ENCODE measurements at places on chromosomes 11 and 22.

- no peak for ATAC-seq
Observed at GRCh38 chr11:1306186-1307162, 3.0 kb downstream of the TOLLIP start.

DNA sequence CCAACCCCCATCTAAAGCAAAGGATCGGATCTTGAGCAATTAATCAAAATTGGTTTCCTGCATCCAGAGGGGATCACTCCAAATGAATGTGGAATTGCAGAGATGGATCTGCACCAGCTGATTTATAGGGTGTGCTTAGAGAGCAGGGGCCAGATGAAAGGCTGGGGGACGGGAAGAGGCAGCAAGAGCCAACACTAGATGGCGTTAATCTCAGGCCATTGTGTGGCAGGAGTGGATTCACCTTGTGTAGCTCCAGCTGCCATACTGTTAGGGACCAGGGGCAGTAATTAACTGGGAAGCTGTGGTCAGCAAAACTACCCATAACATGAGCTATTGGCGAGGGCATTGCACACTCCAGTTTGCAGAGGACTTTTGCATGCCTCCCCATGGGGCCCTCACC lies 35.6 kb downstream of the SERPINH1 start:
- no peak for ATAC-seq

GRCh38 chr11:95231881-95232605 lies 1.0 kb upstream of the SESN3 start:
- peak; percentile 80 for ATAC-seq

DNA sequence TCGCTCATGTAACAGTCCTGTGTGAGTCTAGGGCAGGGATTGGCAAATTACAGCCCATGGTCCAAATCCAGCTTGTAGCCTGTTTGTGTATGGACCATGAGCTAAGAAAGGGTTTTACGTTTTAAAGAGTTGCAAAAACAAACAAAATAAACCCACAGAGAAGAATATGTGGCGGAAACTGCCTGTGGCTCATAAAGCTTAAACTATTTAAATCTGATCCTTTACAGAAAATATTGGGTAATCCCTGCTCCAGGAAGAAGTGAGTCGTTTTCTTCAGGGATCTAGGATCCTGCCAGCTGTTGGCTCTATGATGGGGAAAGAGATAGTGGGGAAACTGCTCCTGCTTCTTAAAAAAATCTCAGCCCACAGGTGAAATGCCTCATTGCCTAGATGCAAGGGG lies 3.4 kb upstream of the OR6Q1 start:
- no peak for ATAC-seq

GRCh38 chr11:112221274-112221835 lies 4.9 kb upstream of the PTS start:
- ATAC-seq, result no peak

GRCh38 chr11:32216749-32217148 lies 125.9 kb downstream of the RCN1 start:
- no peak for ATAC-seq

DNA sequence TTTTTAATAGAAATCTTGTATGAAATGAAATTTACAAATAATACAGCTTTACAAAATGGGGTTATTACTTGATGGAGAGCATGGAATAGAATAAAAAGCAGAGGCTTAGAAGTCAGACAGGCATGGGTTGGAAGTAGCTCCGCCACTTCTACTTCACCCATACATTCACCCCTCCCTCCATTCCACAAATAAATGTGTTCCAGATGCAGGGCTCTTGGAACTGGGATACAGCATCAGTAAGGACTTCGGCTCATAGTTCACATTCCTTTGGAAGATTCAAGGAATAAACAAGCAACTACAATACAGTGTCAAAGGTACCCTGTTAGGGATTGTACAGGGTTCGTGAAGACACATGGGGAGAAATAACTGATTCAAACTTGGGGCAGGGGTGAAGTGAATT lies 156.8 kb downstream of the WNT11 start:
- no peak for ATAC-seq

- no peak for ATAC-seq
Observed at GRCh38 chr11:111463276-111463675, 48.9 kb downstream of the BTG4 start.

DNA sequence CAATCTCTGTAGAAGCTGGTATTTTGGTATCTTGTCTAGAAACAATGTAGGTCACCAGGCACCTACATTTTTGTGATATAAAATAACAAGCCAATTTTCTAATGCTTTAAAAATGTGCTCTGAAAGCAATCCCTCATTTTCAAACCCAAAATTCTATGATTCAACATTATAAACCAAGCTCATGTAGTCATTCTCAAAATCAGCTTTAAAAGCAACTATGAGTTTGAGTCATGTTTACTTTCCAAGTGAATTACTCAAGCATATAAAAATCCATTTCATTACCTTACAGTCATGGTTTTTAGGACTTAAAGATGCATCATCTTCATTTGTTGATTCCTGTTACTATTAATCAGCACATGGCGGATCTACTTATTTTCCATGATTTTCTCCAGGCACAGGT lies 216.4 kb downstream of the GRM5 start:
- no peak for ATAC-seq

DNA sequence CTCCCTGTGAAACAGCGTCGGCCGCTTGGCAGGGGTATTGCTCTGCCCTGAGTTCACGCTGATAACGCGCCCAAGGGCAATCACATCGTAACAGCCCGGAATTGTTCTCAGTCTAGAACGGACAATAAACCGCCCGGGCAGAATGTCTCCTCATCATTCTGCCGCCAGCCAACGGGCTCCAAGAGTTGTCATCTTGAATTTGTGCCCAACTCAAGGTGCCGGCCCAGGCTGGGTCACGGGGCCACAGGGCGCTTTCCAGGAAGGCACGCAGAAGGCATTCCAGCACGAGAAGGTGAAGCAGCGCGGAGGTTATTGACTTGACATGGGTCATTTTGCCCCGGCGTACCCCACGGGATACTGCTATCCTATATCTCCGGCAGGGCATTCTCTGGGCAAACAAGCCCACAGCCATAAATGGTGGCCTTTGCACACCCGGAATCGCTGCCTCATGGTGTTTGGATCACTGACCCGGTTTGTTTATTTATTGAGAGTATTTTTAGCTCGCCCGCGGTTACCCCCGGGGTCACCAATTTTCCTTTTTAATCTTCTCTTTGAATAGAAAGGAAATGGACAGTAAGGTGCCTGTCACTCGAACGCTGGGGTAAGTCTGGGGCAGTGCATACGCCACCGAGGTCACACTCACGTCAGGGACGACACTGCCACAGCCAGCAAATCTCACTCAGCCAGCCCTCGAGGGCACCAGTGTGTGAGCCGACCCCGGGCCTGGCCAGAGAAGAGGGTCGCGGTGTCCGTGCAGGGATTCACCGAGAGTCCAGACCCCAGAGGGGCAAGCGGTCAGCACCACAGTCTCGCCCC lies 72.4 kb upstream of the FGF3 start:
- ATAC-seq, result no peak

DNA sequence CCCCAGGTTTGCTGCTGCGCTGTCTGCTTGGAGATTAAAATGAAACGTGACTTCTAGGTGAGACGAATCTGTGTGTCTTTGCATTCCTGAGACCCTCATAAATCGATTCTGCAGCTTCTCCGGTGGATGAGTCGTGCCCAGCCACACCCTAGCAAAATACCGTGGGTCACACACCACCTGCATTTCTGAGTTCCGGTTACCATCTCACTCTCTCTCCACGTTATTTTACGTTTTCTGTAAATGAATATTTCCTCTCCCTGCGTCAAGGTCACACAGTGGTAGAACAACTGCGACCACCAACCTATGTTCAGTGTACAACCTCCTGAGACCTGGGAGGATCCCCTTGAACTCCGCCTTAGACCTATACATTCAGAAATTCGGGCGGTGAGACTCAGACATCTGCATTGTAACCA lies 1.1 kb downstream of the YWHAH start:
- ATAC-seq, result no peak

- no peak for ATAC-seq
Observed at GRCh38 chr11:64996327-64996709, 453 bp downstream of the BATF2 start.

DNA sequence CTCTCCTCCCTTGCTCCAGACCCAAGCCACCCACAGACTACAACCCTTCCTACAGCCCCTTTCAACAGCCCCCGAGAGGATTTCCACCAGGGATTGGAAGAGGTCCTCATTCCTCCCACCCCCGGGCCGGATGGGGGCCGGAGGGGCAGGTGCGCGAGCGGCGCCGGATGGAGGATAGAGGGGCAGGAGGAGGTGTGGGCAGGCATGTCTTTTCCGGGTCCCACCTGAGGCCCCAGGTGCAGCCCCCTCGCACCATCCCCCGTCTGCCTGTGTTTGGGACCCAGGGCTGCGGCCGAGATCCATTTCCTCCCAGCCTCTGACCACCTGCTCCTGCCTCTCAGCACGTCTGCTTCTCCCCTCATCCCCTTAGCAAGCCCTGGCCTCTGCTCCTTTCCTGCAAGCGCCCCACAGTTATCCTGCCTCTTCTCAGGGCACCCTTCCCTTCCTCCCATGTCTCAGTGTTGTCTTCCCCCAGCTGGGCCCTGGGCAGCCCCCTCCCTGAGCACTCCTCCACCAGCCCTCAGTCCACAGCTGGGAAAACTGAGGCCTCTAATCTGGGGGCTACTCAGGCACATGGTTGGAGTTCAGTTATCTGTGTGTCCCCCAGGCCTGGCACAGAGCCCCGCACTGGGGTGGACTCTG lies 19.3 kb upstream of the CBX7 start:
- no peak for ATAC-seq

DNA sequence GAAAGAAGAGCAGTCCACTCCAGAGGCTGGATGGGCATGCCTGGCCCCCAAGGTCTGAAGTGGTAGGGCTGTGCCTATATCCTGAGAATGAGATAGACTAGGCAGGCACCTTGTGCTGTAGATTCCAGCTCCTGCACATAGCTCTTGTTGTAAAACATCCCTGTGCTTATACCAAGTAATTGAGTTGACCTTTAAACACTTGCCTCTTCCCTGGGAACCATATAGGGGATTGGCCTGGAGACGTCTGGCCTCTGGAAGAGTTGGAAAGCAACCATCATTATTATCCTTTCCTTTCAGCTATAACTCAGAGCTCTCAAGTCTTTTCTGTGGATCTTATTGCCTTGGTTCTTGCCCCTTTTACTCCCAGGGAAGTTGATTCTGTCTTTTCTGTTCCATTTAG lies 15.1 kb downstream of the LIMK2 start:
- ATAC-seq, result no peak

DNA sequence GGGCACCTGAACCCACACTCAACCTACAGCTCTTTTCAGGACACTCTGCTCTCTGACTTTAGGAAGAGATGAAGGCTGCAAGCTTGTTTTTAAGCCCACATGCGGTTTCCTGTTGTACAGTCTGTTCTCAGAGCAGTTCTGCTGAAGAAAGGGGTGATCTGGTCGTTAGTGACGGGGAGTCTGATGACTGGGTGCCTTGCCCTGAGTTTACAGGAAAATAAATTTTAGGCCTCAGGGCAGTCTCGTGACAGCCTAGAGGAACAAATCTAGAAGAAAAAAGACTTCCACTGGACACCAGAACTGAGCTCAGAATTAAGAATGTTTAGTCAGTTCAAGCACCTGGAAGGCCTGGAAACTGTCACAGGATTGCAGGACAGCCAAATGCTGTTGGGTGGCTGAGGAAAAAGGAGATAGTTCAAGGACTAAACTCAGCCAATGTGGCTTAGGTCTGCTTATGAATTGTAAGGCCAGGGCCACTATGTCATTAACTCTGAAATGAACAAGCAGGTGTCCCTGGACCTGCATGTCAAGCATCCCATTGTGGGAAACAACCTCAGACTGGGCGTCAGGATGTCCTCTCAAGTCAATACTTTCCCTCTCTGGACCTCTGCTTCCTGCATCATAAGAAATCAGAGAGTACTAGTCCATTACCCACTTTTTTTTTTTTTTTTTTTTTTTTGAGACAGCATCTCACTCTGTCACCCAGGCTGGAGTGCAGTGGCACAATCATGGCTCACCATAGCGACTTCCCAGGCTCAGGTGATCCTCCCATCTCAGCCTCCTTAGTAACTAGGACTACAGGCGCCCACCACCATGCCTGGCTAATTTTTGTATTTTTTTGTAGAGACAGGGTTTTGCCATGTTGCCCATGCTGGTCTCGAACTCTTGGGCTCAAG lies 5.7 kb downstream of the PIK3IP1 start:
- peak; percentile 56 for ATAC-seq
